ENCODE measurements at places on chromosomes 4 and X.

GRCh38 chrX:26100421-26100920 lies 37.7 kb upstream of the MAGEB18 start:
- no peak for DNase-seq

GRCh38 chrX:97145934-97146333 lies 262.2 kb downstream of the RPA4 start:
- no peak for DNase-seq

DNA sequence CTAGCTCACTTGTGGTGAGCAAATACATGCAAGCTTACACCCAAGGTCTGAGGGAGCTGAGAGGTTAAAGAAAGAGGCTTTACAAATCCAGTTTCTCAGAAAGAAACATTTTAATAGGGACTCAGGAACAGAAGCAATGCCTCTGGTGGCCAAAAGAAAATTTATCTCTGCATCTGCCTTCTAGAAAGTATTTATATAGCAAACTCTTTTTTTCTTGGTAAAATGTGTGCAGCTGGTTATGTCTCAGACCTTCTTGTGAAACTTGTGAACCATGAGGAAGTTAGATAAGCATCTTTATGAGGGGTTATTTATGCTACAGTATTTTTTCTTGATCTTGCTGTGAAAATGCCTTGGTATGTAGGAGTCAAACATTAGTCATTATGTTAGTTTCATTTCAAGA lies 48.5 kb upstream of the CYSLTR1 start:
- DNase-seq: no peak

DNA sequence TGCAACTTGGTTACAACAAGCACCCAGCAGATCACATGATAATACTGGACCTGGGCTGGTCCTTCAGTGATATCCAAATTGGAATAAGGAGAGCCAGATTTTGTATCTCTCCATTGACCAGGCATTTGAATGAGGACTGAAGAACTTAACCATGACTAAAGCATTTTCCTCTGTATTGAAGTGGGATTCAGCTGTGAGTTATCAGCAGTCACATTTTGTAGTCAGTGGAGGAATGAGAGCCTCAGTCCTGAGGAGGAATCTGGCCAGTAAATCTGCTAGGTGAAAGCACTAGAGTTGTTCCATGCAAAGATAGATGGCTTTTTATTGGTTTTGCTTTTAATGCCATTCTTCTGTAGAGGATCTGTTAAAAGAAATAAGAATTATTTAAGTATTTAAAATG lies 1506.0 kb downstream of the PCDH7 start:
- DNase-seq: no peak

DNA sequence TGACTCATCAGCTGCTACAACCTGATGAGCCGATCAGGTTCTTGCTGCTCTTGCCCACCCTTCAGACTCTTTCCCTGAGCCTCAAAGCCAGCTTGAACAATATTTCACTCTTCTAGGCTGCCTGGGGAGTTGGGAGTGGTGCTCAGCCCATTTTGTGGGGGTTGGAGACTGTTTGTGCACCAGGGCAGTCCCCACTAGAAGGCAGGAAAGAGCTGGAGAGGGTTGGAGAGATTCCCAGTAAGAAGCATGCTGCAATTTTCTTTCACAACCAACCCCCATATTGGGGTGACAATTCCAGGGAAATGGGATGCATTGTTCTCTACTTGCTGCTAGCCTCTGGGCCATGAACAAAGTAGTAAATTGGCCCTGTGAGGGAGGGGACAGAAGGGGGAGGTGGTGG lies 44.1 kb downstream of the SLC16A2 start:
- DNase-seq: no peak

- no peak for DNase-seq
Measured at GRCh38 chr4:82381235-82381634, 7.4 kb upstream of the HNRNPD start.

GRCh38 chr4:112896609-112897190 lies 152.8 kb upstream of the ANK2 start:
- no peak for DNase-seq

GRCh38 chr4:26319949-26320537 lies 771 bp upstream of the RBPJ start:
- peak; percentile 6 for DNase-seq

- no peak for DNase-seq
Measured at GRCh38 chr4:166128403-166128802, 255.4 kb downstream of the TLL1 start.

GRCh38 chrX:99939883-99940232 lies 470.2 kb downstream of the PCDH19 start:
- DNase-seq: no peak

DNA sequence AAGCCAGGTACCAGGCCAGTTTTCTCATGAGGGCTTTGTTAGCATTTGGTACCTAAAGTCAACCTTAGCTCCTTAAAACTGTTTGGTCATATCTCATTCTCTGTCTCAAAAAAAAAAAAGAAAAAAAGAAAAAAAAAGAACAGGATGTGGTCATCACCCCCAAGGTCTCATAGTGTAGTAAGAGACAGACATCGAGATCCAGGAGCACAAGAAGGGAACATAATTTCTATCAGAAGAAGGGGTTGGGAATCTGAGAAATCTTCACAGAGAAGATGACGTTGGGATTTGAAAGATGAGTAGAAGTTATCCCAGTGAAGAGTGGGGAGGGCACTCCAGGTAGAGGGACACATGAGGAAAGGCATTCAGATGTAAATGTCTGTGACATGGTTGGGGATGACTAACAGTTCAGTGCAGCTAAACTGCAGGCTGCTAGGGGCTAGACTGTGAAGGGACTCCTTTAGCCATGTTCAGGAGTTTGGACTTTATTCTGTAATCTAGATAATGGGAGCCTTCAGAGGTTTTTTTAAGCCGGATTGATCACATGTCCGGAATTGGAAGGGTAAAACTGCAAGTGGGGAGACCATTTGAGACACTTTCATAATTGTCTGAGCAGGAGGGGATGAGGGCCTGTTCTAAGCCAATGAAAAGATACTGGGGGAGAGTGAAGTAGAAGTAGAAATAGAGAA lies 26.9 kb upstream of the GJB1 start:
- no peak for DNase-seq

DNA sequence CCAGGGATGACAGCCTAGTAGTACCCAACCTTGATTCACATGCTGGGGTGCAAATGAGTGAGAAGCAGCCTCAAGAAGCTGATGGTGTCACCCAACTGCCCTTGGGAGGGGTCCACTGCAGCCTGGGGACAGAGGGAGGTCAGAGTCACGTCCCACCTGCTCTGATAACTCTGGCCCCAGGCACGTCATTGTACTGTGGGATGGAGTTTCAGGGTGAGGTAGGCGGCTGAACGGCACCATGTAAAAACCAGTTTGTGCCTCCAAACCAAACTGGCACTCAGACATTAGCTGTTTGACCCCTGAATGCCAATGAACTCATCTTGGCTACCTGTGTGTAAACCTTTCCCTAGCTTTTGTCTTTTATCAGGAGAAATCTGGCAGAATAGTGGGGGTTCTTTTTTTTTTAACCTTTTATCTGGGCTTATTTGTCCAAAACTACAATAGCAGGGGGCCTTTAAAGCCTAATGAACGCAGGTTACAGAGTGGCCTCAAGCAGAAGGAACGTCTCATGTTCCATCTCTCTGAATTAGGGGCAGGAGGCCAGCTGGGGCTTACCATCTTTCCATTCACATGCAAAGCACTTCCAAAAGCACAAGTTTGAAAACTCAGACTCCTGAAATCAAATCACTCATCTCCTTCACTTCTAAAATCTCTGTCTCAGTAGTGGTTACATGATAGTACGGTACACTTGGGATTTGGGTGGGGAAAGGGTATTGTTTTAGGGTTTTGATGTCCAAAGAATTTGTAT lies 89.4 kb downstream of the IRF2 start:
- DNase-seq: no peak

- DNase-seq: no peak
Measured at GRCh38 chr4:57219431-57219830, 109.2 kb upstream of the IGFBP7 start.

GRCh38 chr4:52204921-52205320 lies 153.8 kb downstream of the SPATA18 start:
- DNase-seq: no peak

DNA sequence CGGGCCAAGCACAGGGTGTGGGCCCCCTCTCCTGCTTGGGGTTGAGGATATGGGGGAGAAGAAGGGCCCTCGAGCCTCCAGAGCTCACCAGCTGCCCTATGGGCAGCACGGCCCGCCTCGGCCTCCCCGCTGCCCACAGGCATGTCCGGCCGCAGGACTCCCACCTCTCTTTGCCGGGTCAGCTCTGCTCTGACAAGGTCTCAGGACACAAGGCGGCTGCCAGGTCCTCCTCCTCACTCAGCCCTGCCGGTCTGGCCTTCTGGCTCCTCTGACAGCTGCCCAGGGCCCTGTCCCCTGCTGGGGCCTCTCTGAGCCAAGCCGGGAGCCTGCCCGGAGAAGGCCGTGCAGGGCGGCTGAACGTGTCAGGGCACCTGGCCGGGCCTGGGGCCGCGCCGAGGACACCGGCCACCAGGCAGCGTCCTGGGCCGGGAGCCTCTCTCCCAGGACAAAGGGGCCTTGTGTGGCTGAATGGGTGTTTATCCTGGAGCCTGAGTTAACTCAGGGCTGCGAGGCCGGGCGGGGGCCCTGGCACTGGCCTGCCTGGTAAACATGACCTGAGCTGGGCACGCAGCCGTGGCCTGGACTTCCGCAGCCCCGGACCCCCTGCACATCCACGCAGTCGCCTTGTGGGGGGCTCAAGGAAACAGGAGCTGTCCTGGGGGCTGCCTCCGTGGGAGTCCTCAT lies 25.7 kb downstream of the TACC3 start:
- no peak for DNase-seq

GRCh38 chr4:185036019-185036418 lies 17.7 kb downstream of the HELT start:
- DNase-seq: no peak

DNA sequence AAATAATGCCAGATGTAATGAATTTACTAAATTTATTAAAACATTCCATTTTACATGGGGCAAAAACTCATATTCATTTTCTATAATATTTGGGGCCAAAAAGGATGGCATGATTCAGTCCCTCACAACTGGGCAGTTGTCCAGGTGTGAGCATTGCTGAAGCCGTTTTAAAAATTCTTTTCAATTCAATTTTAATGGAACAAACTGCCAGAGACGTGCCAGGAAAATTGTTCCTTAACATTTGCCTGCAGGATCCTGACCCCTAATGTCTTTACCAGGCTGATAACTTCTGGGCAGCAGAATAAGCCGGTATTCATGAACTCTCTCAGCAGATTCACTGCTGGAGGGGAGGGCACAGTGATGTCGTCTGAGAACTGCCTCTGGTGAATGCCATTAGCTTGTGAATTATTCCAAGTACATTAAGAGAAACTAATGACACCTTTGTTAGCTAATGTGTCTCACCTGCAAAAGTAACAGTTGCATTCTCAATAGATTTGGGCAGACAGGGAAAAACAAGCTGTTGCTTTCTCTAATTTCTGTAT lies 1445.1 kb upstream of the TENM3 start:
- DNase-seq: no peak

- DNase-seq: no peak
Measured at GRCh38 chr4:62231994-62232393, 1031.9 kb downstream of the ADGRL3 start.

GRCh38 chr4:8503801-8504200 lies 63.2 kb downstream of the TRMT44 start:
- no peak for DNase-seq

- DNase-seq: no peak
Measured at GRCh38 chrX:40004921-40005291, 92.9 kb downstream of the BCOR start.

DNA sequence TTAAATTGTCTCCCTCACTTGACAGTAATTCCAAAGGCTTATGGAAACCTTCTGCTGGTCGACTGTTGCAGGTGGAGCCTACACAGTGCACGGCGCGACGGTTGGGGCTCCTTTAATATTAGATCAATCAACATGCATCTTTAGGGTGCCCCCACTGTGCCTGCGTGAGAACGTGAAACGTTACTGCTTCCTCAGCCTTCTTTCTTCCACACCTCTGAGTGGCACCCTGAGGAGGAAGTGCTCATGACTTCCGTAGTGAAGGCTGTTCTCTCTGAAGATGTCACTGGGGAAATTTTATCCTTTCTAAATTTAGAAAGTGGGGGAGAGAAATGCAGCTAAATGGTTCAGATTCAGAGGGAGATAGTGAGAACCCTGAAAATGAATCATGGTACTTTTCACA lies 184.0 kb upstream of the ZFP42 start:
- DNase-seq: no peak

- DNase-seq: no peak
Measured at GRCh38 chr4:81589262-81589661, 117.6 kb upstream of the RASGEF1B start.

DNA sequence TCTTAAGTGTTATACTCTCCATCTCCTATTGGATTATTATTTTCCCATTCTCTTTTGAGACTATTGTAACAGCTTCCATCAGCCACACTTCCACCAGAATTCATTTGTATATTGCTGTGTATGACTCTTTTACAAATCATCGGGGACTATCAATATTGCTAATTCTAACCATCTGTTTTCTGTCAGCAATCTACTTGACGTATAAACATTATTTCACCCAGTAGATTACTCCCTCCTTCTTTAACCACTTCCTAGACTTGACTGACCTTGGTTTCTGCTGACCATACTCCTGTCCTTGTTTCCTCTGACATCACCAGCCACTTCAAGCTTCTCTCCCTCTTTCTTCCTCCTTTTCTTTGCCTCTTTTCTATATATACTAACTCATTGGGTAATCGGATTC lies 402.9 kb downstream of the PCDH18 start:
- DNase-seq: no peak

DNA sequence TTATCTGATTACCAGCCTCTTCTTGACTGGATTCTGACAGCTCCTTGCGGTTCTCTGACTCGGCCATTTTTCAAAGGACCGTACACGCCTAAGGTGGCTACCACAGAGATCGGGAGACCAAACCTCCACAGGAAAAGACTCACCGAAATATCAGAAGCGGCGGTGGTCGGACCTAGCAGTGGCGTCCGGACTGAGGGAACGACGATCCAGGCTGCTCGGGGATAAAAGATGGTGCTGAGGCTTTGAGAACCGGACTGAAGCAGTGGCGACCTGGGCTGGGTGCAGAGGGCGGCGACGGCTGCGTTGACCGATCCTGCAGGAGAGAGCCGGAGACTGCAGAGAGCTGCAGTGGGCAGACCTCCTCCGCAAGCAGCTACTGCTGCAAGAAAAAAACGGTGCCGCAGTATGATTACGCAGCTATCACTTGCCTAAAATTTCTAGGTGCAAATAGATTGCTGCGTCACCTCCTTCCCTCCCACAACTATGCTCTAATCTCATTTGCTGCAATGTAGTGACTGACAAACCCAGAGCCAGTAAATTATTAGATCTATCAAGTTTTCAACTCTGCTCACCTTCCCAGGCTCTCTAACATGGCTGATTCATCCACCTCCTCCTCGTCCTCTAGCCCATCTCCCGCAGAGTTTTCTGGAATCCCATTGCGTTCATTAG lies at the start of gene NAP1L2:
NAP1L2 (minus strand) TSS at position 426 of the 669 bp plus-strand sequence; CDS start at position 67, 359 bp downstream.
- DNase-seq: no peak

DNA sequence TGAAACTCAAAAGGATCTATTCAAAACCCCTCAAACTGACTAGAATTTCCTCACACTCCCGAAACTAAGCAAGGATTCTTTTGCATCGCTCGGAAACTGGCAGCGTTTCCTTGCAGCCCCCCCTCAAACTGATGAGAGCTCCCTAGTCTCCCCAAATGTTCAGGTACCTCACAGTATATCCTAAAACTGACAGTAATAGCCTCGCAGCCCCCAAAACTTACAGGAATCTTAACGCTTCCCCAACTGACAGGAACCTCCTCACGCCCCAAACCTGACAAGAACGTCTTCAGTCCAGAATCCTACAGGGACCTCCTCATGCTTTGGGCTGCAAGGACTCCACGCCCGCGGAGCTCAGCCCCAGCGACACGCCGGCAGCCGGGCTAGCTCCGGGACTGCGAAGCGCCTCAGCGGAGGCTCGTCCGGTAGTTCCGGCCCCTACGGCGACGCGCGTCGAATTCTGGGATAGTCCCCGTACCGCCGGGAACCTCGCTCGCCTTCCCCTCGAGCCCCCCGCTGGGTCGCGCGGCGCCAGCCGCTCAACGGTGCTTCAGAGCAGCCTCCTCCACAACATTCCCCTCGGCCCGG lies 640 bp downstream of the PHF8 start:
- no peak for DNase-seq
